ENCODE measurements at places on chromosomes 3 and 15.

DNA sequence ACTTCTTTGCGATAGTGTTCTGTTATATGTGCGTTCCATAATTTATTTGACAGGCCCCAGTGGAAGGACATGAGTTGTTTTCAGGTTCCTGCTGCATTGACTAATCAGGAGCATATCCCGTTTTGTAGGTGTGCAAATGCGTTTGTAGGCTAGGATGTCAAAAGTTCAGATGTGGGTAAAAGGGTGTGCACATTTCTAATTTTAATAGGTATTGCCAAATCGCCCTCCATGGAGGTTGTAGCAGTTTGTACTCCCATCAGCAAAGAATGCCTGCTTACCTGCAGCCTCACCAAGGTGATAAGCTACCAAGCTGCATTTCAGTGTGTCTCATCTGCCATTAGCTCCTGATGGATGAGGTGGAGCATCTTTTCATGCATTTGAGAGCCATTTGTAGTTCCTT, 36.3 kb downstream of the KLF13 start:
- no peak for DNase-seq

DNA sequence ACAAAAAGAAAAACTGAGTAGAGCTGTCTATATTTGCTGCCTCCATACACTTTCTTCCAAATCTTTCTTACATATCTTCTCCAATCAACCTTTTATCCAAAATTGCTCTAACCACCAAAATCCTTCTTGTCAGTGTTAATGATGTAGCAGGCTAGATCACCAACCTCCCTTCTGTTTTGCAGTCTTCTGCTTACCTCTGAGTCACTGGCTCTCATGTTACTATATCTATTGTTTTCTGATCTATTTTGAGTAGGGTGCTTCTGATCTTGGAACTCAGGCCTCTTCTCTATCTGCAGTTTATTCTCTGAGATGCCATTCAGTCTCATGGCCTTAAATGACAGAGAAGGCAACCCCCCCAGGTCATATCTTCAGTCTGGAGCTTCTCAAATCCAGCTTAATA, 26.3 kb upstream of the AADAC start:
- DNase-seq: no peak

DNA sequence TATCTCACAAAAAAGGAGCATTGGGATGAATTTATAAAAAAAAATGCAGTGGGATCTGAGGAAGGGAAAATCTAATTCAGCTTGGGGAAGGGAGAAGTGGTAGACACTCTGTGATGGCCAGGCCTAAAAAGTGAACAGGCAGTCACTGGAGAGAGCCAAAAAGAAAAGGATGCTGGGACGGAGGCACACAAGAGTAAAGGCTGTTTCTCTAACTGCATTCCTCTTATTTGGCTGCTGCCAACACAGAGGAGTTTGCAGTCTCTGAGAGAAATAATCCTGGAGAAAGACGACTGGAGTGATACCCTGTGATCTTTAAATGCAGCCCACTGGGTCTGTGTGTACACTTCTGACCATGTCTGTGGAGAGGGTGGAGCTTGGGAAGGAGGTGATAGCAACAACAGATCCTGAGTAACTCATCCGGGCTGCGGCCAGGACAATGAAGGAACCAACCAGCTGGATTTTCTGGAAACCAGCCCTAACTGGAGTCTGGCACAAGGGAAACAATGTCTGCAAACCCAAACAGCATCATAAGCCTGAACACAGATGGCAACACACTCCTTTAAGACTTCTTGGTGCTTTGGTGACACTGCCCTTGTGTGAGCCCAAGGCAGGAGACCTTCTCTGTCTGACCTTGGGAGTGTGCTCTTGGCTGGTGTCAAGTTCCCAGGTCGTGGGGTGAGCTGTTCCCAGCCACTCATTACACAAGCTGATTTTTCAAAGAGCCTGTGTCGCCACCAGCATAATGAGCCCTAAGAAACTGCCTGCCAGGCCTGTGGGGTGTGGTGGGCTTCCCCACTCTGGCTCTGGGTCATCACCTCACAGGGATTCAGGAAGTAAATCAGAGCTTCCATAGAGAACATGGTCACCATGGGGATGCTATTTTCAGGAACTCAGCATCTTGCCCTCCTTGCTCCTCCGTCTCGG, 8.0 kb downstream of the FYCO1 start:
- DNase-seq: no peak

DNA sequence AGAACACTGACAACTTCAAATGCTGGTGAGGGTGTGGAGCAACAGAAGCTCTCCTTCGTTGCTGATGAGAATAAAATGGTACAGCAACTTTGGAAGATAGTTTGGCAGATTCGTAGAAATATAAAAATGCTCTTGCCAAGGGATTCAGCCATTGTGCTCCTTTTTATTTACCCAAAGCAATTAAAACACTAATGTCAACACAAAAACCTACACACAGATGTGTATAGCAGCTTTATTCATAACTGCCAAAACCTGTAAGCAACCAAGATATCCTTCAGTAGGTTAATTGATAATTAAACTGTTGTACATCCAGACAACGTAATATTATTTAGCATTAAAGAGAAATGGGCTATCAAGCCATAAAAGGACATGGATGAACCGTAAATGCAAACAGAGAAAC, 37.8 kb upstream of the LSAMP start:
- DNase-seq: no peak

DNA sequence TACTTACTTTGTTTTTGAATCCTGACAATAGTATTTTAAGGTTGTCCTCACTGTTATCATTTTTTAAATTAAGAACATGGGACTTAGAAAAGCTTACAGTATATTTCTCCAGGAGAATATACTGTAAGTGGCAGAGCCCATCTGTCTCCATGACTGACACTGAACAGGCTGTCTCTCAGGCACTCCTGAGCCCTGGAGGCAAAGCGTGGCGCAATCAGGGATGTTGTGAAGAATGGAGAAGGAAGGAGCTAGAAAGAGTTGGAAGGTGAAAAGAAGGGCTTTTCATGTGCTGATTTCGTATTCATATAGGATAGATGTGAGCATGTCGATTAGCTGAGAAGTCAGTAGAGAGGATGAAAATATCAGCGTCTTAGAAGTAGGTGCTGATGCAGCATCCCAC, 41.5 kb downstream of the FGF12 start:
- no peak for DNase-seq

- DNase-seq: no peak
Observed at GRCh38 chr3:190854062-190854461, 8.4 kb downstream of the GMNC start.
